ENCODE measurements at places on chromosomes 12 and 14.

DNA sequence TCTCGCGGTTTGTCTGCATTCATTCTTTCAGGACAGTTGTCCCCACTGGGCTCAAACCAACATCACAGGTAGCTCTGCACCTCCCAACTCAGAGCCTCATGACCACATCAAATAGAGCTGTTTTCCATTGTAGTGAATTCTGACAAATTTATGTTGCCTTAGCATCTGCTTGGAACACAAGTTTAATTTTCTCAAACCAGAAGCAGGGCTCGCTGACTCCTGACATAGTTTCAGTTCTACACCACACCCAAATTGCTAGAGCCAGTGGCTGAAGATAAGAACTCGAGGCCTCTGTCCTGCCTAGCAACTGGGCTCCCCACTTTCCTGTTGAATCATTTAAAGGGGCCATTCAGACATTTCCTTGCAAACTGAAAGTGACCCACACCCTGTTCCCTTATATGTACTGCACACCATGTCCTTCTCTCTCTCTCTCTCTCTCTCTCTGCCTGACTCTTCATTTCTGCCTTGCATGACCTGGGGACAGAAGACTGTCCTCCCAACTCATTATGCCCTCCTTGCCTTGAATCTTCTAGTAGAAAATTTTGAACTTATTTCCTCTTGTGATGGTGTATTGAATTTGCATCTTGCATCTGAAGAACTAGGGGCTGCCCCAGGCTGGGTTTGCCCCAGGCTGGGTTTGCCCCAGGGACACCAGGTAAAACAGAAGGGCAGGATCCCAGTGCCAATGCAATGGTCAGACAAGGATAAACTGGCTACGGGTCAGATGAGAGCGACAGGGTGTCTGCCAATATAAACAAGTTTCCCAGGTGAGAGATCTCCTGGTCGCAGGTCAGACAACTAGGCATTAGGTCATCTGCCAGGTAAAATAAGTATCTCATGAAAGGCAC is 9.7 kb upstream of the WSCD2 start:
- DNase-seq: no peak

DNA sequence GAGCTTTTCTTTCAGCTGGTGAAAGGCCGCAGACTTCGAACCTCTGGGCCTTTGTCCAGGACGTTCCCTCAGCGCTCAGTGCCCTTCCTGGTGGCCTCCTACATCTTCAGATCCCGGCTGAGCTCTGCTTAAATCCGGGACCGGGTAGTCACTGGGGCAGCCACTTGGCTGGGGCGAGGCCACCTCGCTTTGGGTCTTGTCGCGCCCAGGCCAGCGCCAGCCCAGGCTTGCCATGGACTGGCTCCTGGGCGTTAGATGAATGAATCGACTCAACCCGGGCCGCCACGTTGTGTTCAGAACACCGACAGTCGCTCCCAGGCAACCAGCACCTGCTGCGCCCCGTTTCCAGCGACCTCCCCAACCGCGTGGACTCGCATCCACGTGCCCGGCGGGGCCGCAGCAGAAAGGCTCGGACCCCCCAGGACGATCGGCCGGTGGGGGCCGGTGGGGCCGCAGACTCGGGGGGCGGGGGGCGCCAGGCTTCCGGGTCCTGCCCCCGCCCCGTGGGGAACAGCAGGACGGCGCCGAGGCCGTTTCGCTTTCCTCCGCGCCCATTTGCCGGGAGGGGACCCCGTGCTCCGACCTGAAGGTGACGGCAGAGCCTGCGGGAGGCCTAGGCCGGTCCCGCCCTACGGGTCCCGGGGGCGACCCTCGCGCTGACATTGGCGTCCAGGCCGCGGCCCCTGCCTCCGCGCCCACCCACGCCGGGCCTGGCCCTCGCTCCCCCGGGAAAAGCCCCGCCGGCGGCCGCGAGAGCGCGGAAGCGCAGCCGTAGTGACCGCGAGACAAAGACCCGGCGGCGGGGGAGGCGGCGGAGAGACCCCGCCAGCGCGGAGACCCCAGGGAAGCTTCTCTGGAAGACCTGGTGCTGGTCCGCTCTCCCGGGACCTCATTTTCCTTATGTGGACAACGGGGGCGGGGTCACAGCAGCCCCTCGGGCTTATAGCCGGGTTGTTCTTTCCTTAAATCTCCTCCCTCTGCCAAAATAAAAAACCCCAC is 37.3 kb upstream of the RCOR1 start:
- peak; percentile 56 for DNase-seq

DNA sequence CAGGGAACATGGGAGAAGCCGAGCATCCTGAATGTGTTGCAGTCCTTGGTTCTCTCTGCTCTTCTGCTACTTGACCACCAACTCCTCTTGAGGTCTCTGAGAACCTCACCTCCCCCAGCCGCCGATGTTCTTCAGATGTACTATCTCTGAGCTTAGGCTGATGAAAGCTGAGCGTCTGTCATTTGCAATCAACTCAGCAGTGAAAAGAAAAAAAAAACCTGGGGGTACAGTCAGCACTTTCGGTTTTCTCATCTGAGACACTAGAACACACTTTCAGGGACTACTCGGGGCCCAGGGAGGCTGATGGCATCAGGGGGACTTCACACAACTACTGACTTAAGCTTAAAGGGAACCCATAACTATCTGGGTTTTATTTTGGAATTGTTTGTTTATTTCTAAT is 9.6 kb upstream of the FLVCR2 start:
- no peak for DNase-seq

- DNase-seq: no peak
These were observed 77.6 kb downstream of the SCAF11 start for GRCh38 chr12:45912774-45913173.

- no peak for DNase-seq
These were observed 26.6 kb upstream of the LIMA1 start for GRCh38 chr12:50309950-50310349.

DNA sequence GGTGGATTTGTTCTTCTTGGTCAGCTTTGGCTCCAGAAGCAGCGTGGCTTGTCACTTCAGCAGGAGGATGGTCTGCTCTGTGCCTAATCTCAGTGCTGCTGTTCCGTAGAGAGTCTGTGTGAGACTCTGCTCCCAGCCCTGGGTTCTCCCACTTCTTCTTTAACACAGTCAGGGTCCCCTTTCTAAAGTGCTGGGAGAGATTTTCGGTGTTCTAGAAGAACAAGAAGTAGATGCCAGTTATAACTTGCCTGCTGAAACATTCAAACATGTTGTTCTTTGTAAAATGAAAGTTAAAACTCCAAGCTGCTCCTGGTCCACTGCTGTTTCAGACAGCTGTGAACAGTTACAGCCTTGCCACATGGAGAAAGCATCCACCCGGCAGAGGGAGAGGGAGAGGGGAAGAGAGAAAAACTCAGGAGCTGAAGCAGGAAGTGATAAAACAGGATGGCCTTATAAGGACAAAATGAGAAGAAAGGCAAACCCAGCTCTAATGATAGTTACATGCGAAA is 55.2 kb upstream of the CERS5 start:
- peak; percentile 68 for DNase-seq

- no peak for DNase-seq
These were observed 68.6 kb downstream of the ETV6 start for GRCh38 chr12:11718105-11718504.

- no peak for DNase-seq
These were observed 246.6 kb upstream of the RTL1 start for GRCh38 chr14:101150039-101150610.

DNA sequence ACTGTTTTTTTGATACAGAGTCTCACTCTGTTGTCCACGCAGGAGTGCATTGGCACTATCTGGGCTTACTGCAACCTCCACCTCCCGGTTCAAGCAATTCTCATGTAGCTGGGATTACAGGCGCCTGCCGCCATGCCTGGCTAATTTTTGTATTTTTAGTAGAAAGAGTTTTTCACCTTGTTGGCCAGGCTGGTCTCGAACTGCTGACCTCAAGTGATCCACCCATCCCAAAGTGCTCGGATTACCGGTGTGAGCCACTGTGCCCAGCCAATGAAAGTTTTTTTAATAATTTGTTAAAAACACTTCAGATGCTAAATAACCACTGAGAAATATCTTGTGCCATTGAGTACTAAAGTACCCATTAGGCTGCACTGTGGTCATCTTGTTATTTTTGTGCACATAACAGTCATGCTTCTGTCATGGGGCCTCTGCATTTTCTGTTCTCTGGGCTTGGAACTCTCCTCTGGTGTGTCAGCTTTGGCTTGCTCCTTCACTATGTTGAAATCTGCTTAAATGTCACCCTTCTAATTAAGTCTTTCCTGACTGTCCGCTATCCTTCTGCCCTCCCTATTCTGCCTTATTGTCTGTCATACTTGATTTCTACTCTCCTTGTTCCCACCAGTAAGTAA is 105.1 kb downstream of the KTN1 start:
- no peak for DNase-seq

GRCh38 chr14:55600784-55601561 is 21.0 kb downstream of the KTN1 start:
- no peak for DNase-seq

- no peak for DNase-seq
These were observed 198.6 kb downstream of the GXYLT1 start for GRCh38 chr12:41946106-41946505.

GRCh38 chr14:50605766-50606165 is 45.8 kb downstream of the ATL1 start:
- no peak for DNase-seq

DNA sequence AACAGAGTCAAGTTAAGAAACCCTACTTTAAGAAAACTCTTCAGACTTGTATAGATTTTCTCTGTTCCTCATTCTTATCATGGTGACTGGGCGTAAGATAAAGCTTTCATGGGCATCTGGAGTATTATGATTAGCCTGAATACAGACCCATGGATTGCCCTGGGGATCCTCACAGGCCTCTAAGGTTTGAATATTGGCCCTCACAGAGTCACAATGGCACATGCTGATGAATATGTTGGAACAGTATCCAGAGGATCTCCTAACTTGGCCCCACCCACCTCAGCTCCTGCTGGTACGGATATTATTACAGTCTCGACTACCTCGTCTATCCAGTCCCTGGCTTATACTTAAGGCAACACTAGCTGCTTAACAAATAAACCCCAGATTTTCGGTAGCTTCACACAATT is 8.1 kb downstream of the OSBPL8 start:
- DNase-seq: no peak

DNA sequence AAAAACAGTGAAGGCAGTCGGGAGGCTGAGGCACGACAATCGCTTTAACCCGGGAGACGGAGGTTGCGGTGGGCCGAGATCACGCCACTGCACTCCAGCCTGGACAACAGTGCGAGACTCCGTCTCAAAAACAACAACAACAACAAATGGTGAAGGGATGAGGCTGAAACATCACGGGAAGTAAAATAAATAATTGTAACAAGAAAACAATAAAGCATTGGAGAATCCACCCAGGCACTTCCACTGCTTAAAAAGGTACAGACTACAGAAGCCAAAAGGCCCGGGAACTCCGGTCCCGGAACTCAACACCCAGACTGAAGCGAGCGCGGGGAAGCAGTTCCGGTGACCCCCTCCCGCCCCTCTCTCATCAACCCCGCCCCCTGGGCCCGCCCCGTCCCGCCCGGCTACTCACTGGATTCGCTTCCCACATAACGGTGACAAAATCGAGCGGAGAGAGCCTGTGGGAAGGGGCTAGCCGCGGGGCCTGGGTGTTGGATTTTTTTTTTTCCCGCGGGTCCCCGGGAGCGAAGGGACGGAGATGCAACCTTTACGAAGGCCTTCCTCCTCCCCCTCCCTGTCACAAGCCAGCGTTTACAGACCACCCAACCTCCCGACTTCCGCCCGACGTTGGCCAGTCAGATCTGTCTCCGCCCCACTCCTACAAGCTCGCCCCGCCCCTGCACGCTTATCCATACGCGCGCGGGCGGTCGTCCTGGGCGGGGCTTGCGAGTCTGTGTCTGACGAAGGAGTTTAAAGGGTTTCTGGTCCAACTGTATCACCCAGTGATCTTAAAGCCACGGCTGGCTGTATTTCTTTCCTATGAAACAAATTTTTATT is at the start of gene PARP11:
TSS of gene PARP11 (minus strand) at position 600 of the 837 bp plus-strand sequence. CDS start at position 430, 170 bp downstream.
- peak; percentile 97 for DNase-seq

DNA sequence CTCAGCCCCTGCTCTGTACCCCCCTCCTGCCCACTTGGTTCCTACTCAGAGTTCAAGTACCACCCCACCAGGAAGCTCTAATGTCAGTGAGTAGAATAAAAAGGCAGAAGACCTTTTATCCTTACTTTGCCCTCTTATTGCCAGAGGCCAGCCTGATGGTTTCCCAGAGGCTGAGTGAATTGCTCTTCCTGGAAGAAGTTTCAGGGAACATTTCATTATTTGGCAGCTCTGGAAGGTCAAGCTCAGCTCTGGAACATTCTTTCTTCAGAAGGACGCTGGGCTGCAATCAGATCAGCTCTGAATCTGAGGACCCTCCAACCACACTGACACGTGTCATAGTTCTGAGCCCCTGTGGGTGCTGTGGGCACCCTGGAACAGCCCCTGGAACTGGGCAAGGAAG is 188.9 kb downstream of the ETV6 start:
- DNase-seq: no peak

DNA sequence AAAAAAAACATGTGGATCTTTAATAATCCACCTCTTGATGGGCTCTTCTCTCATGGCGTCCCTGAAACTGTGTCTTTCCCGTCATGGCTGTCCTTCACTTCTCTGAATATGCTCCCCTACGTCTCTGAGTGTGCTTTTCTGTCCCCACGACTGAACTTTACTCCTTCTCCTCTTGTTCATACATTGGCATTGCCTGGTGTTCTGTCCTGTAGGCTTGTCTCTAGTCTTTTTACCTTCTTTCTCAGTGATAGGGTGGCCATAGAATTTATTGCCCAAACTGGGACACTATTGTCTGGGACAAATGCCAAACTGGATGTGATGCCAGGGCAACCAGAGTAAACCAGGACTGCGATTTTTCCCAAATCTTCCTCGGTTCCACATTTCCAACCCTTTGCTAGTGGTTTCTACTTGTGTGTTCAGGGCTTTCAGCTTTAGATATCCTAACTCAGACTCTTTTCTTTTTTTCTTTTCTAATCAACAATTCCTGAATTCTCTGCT is 202.2 kb downstream of the ATP23 start:
- DNase-seq: no peak

- no peak for DNase-seq
These were observed 71.2 kb downstream of the PPFIBP1 start for GRCh38 chr12:27595231-27595642.

DNA sequence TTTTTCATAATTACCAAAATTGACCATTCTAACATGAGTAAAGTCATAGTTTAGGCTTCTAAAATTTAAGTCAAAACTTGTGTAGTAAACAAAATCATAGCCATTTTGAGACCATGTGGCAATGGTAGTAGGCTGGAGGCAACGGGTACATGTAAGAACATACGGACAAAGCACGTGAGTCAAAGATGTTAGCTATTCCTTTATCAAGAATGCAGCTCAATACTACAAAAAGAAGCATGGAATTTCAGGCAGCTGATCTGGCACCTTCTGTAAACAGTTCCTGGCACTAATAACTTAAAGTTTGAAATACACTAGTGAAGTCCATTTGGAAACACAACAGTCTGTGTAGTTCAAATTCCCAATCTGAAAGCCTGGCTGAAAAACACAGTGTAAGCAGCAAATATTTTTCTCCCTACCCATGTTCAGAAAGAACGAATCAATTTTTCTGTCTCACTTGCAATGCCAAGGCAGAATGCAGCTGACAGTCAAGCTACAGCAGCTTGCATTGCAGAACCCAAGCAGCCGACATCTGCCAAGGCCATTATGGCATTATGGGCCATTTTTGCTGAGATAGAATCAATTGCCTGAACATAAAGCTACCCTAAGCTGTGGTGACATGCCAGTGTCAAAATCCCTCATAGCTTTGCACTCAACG is 29.3 kb downstream of the MYF5 start:
- no peak for DNase-seq

All from NB4 (cell line).